ENCODE measurements at places on chromosomes 16 and 17.

GRCh38 chr17:1736348-1737281 lies 6.1 kb upstream of the SERPINF2 start:
- peak; percentile 51 for DNase-seq

DNA sequence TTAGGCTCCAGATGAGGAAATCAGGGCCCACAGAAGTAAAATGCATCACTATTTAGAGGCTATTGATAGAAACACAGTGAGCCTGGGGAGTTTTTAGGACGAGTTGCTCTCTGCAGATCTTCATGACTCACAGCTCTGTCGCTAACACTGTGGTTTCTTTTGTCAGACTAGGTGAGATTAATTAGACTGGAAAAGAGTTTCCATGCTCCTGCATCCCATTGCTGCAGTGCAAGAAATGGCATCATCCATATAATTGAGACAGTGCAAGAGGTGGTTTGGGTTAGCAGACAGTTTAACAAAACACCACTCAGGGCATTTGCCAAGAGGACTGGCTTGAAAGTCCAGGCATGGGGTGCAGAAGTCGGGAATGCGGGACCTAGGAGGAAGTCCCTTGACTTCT lies 198.8 kb upstream of the CACNG5 start:
- DNase-seq = no peak

- no peak for DNase-seq
Measured at GRCh38 chr16:69371564-69371963, 14.2 kb downstream of the TERF2 start.

- no peak for DNase-seq
Measured at GRCh38 chr17:2549392-2550211, 37.9 kb upstream of the METTL16 start.

- DNase-seq = no peak
Measured at GRCh38 chr17:38917259-38917658, 8.2 kb upstream of the LASP1NB start.

- DNase-seq = no peak
Measured at GRCh38 chr16:82949016-82949415, 322.2 kb downstream of the CDH13 start.

DNA sequence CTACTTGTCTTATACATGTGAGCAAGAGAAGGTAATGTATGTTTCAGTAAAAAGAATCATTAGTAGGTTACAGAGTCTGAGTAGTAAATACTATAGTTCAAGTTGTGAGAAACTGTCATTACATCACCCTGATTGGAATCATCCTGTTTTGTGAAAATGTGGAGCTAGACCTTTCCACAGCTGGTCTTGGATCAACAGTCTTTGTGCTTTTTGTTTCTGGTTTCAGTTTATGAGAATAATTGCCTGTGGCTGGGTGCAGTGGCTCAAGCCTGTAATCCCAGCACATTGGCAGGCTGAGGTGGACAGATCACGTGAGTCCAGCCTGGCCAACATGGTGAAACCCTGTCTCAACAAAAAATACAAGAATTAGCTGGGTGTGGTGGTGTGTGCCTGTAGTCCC lies 19.7 kb upstream of the SHISA9 start:
- no peak for DNase-seq

Measured in right hindlimb (tissue), 1 donor.